Endothelial cell (in vitro differentiated cells): ENCODE measurements at places on chromosomes 16 and 17. TPM values are rescaled to one million over a fixed set of nuclear protein-coding genes. Genes with fewer than 3 reads are reported as not detected.

GRCh38 chr17:76036497-76037261 is 9.6 kb upstream of the EVPL start:
- no peak for DNase-seq

DNA sequence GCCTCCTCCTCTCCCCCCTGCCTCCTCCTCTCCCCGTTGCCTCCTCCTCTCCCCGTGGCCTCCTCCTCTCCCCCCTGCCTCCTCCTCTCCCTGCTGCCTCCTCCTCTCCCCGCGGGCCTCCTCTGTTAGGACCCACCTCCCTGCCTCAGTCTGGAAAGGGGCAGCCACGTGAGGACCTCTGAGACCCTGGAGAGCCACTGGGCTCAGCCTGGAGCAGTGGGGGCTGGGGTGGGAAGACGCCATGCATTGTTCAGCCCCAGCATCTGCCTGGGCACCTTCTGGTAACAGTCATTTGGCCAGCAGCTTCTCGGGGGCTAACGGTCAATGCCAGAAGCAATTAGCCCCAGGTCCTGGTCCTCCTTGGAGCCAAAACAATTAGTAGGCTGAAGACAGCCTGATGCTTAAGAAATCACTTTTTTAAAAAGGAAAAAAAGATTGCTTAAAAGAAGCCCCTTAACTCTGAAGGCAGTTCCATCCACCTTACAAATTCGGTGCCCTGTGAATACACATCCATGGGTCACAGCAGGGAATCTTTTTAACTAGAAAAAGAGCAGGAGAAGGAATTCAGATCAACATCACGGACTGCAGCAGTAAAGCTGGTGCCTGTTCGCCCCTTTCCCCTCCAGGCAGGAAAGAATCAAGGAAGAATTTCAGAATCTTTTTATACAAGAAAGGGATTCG is 29.8 kb downstream of the NXN start:
- no peak for DNase-seq

- DNase-seq, result no peak
Measured at GRCh38 chr17:68560966-68561720, 40.0 kb downstream of the FAM20A start.

DNA sequence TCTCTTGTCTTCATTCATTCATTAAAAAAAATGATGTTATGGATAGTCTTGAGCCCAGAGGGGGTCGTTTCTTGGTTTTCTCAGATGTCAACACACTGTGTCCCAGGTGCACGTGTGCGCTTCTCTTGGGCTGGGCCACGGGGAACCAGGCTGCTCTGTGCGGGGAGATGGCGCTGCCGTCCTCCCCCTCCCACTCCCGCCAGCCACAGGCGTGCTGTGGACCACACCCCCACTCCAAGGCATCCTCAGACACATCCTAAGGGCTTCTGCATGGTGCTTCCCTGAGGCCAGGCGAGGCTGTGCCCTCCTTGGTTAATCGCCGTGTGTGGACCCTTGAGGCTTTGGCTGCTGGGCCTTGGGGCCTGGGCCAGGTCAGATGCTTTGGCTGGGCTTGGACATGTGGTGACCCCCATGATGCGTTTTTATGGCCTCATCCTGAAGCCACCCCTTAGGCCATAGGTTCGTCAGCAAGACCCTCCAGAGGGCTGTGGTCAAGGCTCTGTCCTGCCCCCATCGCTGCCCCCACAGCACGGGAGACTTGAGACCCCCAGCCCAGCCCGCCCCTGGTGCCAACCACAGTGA is 245.7 kb upstream of the CIBAR2 start:
- no peak for DNase-seq

DNA sequence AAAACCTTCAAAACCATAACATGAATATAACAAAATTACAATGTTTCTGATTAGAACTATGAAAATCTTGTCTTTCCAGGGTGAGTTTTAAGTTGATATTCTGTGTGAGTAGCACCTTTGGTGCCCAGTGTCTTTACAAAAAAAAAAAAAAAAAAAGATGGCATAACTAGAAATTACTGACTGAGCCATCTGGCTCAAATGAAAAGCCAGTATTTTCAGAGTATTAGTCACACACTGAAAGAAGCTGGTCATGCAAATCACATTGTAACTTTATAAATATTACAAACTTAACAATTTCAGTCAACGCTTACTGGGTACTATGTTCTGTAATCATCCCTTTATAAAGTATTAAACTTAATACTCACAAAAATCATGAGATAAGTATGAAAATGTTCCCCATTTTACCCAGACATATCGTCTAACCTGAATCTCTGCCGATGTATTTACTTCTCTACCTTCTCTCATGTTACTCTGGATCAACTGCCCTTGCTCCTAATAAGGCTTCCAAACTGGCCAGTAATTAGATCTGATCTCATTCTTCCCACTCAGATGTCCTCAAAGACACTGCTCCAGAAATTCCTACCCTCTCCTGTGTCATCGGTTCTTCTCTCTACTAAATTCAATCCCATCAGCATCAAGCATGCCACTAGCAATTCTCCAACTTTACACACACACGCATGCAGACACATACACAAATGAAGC is 25.4 kb downstream of the UBE2G1 start:
- DNase-seq, result no peak

DNA sequence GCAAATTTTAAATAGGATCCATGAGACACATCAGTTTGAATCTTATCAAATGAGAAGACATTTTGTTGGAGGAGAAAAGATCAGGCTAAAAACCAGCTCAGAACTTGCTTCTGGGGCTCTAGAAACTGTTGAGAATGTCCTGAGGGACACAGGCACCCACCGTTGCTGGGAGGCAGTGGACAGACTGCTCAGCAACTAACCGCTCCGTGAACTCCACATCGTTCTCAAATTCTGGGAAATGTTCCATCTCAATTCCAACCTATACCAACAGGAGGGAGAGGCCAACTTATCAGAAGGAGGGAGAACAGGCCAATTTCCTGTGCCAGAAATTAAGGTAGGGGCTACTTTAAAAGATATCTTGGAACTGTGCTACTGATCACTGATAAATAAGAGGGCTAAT is 8.3 kb downstream of the TAT start:
- no peak for DNase-seq

- no peak for DNase-seq
Measured at GRCh38 chr16:11524098-11524760, 62.5 kb downstream of the LITAF start.

DNA sequence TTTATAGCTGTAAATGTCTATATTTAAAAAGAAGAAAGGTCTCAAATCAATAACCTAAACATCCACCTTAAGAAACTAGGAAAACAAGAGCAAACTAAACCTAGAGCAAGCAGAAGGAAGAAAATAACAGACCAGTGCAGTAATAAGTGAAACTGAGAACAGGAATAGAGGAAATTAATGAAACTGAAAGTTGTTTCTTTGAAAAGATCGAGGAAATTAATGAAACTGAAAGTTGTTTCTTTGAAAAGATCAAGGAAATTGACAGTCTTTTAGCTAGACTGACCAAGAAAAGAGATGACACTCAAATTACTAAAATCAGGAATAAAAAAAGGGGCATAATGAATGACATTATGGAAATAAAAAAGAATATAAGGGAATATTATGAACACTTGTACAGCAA is 46.4 kb downstream of the SLFN5 start:
- DNase-seq, result no peak

FLOT2 gene
- 156 TPM for total RNA-seq
